HFF-Myc (cell line): ENCODE measurements at places on chromosomes 6 and 20.

DNA sequence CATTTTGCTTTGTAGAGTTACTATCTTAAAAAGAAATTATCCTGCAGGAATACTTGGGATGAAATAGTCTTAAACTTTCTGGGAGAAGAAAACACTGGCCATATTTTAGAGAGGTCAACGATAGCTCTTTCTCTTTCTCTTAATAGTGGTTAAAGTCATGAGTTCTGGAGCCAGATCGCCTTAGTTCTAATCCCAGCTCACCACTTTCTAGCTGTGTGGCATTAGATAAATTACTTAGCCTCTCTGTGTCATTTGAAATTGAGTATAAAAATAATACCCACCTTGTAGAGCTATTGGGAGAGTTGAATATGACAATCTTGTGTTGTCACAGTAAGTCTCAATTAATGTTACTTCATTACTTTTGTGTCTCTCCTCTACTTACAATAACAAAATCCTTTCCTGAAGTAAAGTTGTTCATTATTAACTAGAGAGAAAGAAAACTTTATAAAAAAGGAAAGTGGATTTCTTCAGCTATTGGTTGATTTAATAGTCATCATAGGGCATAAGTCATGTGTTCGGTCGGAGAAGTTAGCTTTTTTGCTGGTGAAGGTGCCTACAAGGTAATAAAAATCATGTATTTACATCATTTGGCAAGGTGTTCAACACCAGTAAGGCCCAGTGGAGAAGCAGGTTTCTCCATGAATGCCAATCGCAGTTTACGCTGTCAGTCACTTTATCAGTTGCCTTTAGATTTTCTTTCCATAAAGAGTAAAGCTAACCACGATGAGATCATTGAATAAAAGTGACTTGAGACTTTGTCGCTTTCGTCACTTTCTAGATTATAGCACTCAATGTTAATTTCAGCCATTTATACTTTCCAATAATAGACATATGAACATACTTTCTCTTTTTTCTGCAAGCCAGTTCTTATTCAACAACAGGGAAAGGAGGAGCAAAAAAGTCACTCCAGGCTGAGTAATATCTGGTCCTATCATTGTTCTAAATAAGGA is 2.0 kb downstream of the NEDD9 start:
- no peak for DNase-seq

DNA sequence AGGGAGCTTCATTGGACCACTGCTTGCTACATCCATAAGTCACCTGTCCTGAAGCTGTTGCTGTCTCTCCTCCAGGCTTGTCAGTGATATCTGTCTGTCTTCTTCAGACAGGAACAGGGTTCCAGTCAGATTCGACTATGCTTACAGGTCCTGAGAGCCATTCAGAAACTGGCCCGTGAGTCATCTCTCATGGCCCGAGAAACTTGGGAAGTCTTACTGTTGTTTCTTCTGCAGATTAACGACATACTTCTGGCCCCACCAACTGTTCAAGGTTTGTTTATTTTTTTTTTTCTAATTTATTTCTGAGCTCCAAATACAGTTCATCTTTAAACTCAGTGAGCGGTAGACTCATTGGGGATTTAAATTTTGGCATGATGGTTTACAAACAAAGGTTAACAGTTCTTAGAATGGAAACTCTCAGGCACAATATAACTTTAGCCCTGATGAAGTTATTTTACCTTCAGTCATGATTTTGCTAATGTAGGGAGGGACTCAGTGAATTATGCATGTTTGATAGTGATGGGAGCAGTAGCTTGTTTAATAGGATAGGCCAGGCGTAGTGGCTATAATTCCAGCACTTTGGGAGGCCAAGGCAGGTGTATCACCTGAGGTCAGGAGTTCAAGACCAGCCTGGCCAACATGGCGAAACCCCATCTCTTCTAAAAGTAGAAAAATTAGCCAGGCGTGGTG is 24.7 kb downstream of the RALGAPB start:
- no peak for DNase-seq

GRCh38 chr6:25417046-25417605 is 138.0 kb downstream of the CARMIL1 start:
- no peak for DNase-seq

- DNase-seq: no peak
Observed at GRCh38 chr6:34115915-34116314, 30.0 kb downstream of the GRM4 start.

GRCh38 chr6:170107606-170108222 is 183.2 kb downstream of the DLL1 start:
- no peak for DNase-seq

DNA sequence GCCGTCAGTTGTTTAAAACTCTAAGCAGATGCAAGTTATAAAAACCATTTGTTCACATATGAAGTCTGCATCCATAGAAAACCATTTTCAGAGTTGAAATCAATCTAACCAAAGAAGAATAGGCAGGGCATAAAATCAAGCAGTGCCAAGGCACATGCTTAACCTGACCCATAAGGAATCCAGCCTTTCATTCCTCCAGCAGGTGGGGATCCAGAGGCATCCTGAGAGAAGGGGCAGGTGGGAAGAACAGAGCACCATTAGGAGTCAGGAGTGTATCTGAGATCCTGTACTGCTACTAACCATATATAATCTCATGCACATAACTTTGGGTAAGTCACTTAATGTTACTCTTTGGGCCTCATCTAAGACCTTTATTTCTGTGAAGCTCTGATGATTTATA is 29.4 kb upstream of the FOXO3 start:
- no peak for DNase-seq

GRCh38 chr20:30486103-30486478 is 771.4 kb upstream of the DEFB115 start:
- DNase-seq: no peak

- DNase-seq: no peak
Observed at GRCh38 chr20:36435592-36436541, 105.5 kb upstream of the MYL9 start.

DNA sequence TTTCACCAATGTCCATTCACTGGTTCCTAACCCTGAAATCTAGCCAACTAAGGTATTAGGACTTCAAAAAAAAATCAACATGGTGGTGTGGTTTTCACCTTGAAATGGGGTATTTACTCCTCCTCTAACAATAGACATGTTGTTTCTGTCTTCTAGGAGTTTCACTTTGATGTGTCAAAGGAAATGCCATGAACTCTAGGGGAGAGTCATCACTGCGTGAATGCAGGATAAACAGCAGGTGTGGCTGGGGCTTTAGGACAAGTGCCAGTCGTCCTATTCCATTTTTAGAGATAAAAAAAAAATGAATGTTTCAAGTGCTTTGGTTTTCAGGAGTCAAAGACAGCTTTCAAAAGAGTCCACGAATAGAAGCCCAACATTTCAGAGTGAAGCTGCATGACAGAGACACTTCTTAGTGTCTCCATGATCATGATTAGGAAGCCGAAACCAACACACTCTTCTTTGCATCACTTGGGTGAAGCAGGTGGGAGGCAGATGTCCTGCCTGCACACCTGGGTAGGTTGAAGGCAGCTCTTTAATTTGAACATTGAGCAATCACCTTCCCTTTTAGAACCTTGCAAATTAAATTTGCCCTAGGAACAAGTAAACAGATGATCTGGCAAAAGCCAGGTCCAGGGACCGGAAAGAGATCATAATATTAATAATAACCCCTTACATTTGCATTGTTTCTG is 328.5 kb upstream of the PRDM1 start:
- no peak for DNase-seq

DNA sequence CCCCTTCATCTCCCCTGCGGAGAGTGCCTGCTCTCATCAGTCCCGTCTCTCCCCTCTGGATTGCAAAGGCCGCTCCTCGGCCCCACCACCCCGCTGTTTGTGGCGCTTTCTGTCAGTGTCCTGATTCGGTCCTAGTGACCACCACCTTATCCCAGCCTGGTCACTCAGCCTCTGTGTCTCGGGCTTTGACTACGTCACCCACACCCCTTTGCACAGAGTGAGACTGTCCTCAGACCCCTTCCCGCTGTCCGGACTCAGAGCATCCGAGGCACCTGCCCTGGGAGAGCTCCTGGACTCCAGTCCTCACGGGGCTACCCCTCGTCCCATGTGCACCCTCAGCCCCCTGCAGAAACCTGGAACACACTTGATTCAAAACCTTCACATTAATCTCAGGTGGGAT is 380.2 kb downstream of the TAF4 start:
- no peak for DNase-seq

- no peak for DNase-seq
Observed at GRCh38 chr20:6282642-6283041, 159.8 kb upstream of the FERMT1 start.

DNA sequence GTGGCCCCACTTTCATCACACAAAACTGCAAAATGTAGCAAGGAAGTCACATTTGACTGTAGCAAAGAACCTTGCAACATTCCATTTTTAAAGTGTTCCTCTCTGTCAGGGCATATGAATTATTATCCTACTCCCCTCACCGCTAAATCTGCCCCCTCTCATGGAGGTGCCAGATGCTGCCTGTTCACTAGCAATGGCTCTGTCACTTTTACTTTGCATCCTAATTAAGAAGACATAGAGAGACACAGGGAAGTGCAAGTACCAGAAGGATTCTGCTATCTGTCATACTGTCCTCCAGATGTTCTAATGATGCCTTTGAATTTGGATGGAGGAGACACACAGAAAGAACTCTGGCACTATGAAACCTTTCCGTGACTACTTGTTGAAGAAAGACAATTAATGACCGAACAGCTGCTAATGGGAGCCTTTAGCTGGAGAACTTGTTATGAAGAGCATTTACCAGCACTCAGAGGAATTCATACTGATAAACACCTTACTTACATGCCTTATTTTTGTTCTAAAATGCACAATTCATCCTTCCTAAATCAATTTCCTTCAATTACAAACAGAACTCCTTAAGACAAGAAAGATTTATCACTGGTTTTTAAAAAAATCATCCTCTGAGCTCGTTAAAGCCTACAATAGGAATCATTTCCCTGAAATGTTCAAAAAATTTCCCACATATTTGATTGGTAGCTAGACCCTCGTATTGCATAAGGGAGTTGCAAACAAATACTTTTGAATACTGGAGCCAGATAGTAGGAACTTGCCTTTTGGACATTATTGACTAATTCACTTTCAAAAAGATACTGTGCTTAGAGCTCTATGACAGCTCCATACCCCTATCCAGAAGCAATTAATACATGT is 292.6 kb downstream of the UBE3D start:
- DNase-seq: no peak

DNA sequence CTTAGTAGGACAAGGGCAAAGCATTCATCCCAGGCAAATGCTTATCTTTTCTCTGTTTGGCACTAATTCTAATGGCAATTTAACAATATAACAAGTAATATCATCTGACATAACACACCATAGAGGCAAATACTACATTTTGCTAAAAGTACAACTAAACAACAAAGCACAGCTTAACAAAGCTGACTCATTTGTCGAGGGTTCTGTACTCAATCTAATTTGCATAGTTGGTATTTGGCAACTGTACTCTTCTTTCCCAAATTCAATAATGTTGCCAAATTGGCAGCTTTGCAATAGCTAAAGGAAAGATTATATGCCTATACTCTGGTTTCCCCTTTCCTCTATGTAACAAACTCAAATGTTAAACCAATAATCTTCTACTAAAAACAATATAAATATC is 461.0 kb downstream of the PKHD1 start:
- DNase-seq: no peak

DNA sequence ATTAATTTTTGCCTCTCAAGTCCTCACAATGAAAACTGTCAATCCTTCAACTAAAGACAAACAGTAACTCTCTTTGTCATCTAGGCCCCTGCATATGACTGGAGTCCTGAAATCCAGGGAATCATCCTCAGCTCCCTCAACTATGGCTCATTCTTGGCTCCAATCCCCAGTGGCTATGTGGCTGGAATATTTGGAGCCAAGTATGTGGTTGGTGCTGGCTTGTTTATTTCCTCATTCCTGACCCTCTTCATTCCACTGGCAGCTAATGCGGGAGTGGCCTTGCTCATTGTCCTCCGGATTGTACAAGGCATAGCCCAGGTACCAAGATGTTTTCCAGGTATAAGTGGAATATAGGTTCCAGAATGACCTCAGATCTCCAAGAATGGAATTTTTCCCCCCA is 15.4 kb downstream of the SLC17A4 start:
- DNase-seq: no peak

GRCh38 chr6:106502559-106502958 is 126.7 kb downstream of the RTN4IP1 start:
- no peak for DNase-seq

DNA sequence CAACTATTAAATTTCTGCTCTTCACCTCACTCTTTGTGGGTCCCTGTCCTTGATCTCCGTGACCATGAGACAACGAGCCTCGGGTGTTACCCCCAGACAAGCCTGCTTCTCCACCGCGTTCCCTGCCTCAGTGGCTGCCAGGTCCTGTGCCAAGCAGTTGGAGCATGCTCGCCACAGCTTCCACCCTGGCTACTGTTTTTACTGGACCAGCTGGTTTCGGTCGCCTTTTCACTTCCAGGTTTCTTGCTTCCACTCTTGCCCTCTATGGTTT is 5.6 kb downstream of the TP53RK start:
- no peak for DNase-seq

GRCh38 chr6:110363748-110364147 is 5.6 kb upstream of the METTL24 start:
- no peak for DNase-seq

DNA sequence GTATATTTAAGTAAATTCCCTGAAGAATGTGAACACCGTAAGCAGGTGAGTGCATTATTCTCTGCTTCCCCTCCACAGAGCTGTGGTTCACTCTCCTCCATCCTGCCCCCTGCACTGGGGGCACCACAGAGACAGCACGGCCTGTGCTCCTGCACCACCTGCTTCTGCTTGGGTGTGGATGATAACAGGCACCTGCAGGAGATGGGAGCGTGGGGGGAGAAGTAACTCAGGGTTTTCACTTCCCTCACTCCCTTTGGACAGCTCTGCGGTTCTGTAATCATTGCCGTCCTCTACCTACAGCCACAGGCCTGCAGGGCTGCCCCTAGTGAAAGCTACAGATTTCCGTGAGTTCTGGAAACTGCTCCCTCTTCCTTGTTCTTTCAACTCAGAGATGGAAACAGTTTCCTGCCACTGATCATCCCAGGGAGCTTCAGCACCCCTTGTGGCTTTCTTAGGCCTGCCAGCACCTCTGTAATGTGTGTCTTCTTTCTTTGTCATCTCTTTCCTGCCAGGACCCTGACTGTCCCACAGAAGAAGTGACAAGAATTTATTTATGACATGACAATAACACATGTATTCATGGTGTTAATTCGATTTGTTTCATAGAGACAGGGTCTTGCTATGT is 21.3 kb upstream of the MICB start:
- DNase-seq: no peak

GRCh38 chr6:12911427-12911826 is 194.9 kb downstream of the PHACTR1 start:
- no peak for DNase-seq

- DNase-seq: peak; percentile 40
Observed at GRCh38 chr20:13995086-13995665, at the start of gene MACROD2. TSS of gene MACROD2 (plus strand) at chr20:13995516.

- no peak for DNase-seq
Observed at GRCh38 chr20:49759266-49759950, 45.7 kb upstream of the B4GALT5 start.

GRCh38 chr6:104784884-104785283 is 74.8 kb downstream of the HACE1 start:
- DNase-seq: peak; percentile 47

GRCh38 chr6:169965657-169966311 is 214.4 kb downstream of the ERMARD start:
- DNase-seq: no peak
